Smooth muscle cell of trachea (primary cell): ENCODE measurements at places on chromosomes 6 and 20. TPM values are rescaled to one million over a fixed set of nuclear protein-coding genes. Genes with fewer than 3 reads are reported as not detected.

EYS gene
- 0.29 and 0.50 TPM in 2 replicates for total RNA-seq

VGLL2 gene
- not detected in 2 replicates for total RNA-seq

RPP40 gene
- total RNA-seq: 8.9 and 15.4 TPM in 2 replicates

SRMS gene
- not detected in 2 replicates for total RNA-seq
